Motor neuron (in vitro differentiated cells): ENCODE measurements at places on chromosomes 7 and 10.

- ATAC-seq = no peak
Observed at GRCh38 chr7:66326501-66327215, 121.5 kb downstream of the TPST1 start.

- ATAC-seq = no peak
Observed at GRCh38 chr10:61895898-61896600, 5.5 kb upstream of the ARID5B start.

DNA sequence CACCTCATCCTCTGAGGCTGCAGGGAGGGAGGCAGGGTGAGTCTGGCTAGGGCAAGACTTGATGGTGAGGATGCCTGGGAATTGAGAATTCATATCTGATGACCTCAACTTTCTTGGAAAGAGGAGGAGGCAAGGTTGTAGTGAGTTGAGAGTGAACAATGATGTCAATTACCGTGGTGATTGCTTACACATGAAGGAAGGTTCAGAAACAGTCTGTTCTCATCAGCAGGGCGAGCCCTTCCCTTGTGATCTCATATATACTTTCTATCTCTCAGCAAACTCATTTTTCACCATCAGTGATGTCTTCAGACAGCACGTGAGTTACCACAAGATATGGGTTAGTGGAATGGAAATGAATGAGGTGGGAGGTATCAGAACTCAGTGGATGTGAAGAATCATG, 20.1 kb upstream of the COL13A1 start:
- ATAC-seq = peak; percentile 43

DNA sequence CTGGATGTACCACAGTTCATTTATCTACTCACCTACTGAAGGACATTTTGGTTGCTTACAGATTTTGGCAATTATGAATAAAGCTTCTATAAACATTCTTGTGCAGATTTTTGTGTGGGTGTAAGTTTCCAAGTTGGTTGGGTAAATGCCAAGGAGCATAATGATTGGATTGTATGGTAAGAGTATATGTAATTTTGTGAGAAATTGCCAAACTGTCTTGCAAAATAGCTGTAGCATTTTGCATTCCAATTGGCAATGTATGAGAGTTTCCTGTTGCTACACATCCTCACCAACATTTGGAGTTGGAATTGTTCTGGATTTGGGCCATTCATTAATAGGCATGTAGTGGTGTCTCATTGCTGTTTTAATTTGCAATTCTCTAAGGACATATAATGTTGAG, 33.9 kb upstream of the HYAL4 start:
- no peak for ATAC-seq

DNA sequence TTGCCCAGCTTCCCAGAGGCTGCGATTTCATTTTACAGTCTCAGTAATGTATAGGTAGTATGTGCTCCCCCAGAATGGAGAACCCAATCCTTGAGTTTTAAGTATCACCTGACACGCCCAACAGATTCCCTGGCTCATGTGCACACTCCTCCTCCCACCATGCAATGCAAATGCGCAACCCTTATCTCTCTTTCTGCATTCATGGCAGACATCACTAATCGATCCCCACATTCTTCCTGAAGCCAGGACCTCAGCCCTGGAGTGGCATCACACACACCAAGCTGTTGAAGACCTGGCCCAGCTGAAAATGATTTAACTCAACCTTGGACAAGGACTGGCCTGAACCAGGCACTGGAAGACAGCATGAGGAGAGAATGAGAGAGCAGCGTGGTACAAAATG, 68.4 kb downstream of the ZRANB1 start:
- no peak for ATAC-seq

- ATAC-seq = no peak
Observed at GRCh38 chr7:47473499-47474210, 108.3 kb downstream of the TNS3 start.

- ATAC-seq = no peak
Observed at GRCh38 chr7:117110480-117111315, 157.4 kb downstream of the ST7 start.

GRCh38 chr10:116133634-116134033, 139.4 kb downstream of the GFRA1 start:
- peak; percentile 34 for ATAC-seq

DNA sequence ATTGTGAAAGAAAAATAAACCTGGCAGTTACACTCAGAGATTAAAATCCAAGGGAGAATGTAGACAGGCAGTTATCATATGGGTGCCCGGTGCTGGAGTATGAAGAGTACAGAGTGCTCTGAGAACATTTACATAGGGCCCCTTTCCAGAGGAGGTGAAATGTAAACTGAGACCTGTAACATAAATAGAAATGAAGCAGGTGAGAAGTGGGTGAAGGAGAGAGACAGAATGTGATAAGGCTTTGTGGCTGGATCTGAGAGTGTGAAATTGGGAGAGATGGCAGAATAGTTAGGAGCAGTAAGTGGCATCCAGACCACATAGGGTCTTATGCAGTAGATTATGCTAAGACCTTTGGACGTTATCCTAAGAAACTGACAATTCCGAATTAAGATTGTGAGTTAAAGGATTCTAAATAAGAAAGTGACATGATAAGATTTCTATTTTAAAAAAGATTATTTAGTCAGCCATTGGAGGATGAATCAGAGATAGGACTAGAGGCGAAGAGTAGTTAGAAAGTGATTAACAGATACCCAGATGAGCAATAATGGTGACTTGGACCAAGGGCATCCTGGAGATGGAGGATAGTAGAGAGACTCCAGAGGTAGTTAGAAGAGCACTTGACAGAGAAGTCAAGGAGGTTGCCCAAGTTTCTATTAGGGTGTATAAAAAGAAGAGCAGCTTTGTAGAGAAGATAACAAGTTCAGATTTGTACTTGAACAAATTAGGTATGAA, 36.7 kb downstream of the DNAH11 start:
- ATAC-seq = no peak

- no peak for ATAC-seq
Observed at GRCh38 chr7:919924-920341, 34.5 kb downstream of the ADAP1 start.

DNA sequence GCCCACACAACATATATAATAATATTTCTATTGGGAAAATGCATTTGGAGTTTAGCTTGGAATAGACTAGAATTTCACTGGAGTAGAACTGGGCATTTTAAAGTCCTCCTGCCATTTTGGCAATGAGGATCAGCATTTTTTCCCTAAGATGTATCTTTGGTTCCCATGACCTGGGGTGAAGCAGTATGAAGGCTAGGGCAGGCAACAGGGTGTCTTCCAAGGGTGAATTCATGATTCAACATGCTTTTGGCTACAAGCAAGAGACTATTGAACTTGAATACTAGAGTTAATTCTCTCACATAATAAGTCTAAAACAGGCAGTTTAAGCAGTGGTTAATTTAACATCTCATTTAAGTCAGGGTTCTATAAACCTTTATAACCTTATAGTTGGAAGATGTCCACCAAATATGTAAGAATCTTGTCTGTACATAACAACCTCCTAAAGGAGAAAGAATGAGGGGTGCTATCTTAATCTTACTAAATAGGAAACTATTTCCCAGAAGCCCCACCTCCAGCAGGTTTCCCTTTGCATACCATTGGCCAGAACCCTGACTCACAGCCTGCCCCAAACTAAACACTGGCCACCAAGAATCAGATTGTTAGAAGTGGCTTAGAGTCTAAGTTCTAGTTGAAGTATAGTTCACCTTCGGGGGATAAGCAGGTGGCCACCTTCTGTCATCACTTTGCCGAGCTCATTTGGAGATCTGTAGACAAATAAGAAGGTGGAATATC, 96.0 kb upstream of the PRPS1L1 start:
- ATAC-seq = no peak

GRCh38 chr10:108443636-108444035, 1279.1 kb upstream of the SORCS1 start:
- no peak for ATAC-seq

DNA sequence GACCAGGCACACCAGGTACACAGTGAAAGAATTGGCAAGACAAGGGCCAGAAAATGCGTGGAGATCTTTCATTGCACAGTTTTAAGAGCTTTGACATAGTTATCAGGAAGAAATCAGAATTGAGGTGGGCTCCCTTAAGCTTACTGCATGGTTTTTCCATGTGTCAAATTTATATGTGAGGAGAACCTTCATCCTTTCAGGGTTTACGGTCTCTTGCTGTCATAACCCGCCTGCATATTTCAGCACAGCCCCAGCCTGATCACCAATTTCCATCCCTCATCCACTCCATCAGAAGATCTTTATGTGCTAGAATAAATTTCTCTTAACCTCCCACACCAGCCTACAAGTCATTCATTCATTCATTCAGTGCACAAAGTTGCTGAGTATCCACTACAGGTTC, 373.1 kb downstream of the KCNMA1 start:
- ATAC-seq = no peak

DNA sequence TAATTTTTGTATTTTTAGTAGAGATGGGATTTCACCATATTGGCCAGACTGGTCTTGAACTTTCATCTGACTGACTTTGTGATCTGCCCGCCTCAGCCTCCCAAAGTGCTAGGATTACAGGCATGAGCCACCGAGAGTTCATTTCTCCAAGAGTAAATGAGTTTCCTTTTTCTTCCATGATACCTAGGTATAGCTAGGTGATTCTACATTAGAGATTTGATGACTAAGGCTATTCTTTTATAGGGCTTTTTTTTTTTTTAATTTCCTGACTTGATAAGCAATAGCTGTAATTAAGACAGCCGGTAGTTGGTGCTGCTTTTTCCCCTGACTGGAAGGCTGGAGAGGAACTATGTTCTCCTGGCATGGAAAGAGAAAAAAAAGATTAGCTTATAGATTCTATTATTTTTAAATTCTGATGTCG, 3.3 kb downstream of the PTPN12 start:
- ATAC-seq = no peak

DNA sequence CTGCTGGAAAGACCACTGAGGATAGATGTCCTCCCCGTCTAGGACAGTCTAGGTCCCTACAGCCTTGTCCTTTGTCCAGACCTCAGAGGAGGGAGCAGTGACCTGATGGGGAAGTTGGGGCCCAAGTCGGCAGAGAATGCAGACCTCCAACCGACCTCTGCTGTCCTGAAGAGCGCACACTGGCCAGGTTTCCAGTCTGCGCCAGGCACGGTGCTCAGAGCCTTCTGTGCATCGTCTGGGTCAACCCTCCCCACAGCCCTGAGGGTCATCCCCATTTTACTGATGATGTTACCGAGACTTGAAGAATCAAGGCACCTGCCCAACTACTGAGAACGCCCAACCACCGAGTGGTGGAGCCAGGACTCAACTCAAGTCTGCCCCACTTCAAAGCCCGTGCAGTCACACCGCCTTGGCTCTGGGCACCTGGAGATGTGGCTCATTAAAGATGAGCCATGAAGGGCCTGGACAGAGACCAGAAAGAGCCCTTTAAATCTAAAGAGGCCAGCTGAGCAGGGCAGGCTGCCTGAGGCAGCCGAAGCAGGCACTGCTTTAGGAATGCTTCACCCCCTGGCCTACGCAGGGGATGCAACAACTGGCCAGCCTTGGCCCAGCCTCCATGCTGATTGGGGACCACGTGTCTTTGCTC, 4.4 kb downstream of the ITPRIP start:
- no peak for ATAC-seq

- no peak for ATAC-seq
Observed at GRCh38 chr10:131062621-131063260, 248.8 kb downstream of the TCERG1L start.

- no peak for ATAC-seq
Observed at GRCh38 chr7:35379481-35379880, 125.6 kb upstream of the TBX20 start.

DNA sequence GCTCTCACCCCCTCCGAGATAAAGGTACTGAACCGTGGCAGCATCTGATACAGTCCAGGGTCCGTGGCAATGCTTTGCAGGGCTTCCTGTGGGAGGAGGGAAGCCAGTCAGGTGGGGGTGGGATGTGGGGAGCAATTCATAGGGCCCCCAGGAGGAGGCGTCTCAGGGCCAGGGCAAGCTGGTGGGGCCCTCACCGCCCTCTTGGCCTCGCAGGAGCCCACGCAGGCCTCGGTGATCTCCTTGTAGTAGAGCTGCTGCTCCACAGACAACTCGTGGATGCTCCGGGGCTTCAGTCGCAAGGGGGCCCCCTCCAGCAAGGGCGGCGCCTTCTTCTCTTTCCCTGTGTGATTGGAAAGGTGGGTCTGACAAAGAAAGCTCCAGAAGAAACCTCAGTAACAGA, 7.2 kb downstream of the TAF6 start:
- no peak for ATAC-seq

DNA sequence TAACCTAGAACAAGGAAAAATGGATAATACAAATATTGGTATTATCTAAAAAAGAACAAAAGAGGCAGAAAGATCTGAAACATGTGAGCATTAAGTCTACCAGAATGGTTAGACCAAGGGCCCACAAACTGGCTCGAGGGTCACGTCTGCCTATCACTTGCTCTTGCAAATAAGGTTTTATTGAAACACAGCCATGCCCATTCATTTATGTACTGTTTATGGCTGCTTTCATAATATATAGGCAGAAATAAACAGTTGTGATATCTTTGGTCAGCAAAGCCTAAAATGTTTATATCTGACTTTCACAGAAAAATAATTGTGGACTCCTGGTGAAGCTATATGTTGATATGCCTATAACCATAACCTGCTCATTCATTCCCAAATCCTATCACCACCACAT, 71.8 kb downstream of the AASS start:
- ATAC-seq = no peak

- ATAC-seq = no peak
Observed at GRCh38 chr7:101238226-101239182, 902 bp upstream of the CLDN15 start.

DNA sequence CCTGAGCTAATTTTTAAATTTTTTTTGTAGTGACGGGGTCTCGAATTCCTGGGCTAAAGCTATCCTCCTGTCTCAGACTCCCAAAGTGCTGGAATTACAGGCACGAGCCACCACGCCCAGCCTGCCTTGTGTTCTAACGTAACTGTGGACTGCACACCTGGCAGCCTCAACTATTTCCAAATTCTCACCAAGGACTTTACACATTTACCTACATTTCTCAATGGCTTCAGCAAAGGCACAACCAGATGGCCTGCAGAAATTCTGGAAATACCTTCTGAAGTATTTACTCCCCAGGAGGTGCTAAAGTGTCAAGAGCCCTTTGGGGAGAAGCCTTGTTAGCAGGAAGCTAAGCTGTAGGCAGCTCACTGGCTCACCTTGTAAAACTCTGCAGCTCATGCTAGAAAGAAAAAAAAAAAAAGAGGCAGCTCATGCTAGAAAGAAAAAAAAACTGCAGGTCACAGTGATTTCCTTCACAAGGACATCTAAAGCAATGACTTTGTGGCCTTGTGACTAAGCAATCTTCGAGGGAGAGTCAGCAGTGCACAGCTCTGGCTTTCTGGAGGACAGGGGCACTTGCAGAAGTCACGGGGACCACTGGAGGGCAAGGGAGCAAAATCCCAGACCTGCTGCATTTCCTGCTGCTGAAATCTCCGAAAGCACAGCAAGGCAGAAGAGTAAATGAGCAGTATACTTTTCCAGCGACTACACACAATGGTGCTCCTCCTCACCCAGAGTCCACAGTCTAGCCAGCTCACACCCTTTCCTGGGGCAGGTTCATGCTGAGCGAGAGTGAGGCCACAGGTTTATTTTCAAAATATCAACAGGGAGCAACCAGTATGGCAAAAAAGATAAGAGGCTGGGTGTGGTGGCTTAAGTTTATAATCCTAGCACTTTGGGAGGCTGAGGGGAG, 40.4 kb downstream of the BAIAP2L1 start:
- peak; percentile 90 for ATAC-seq
